Cortex of kidney (tissue), 1 donor: ENCODE measurements at places on chromosomes 7 and 10.

GRCh38 chr7:18320971-18321567 is 174.5 kb upstream of the HDAC9 start:
- DNase-seq, result no peak

DNA sequence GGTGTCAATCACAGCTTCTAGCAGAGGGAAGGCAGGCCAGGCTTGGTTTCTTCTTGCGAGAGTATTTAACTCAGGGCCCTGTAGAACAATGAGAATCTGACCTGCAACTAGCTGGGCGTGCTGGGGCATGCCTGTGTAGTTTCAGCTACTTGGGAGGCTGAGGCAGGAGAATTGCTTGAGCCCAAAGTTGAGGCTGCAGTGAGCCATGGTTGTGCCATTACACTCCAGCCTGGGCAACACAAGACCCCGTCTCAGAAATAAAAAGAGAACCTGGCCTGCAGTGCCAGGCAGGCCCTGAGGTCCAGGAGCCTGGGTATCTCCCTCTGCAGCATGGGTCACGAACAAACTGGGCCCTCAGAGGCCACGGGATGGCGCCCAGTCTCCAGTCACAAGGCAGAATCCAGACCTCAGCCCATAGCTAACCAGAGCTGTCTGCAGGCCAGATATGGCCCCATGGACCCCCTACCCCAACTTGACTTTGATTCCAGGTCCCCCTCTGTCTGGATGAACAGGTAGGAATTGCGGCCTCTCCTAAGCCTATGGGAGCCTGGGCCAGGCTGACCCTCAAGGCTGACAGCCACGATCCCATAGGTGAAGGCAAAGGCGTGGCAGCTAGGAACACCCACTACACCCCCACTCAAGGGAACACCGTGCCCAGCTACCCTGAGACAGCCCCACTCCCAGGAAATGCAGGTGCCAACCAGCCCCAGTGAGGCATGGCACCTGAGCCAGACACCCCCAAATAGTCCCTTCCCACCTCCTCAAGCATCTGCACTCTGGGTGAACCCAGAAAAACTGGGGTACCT is 102.7 kb upstream of the TNRC18 start:
- no peak for DNase-seq

GRCh38 chr7:139915268-139915863 is 86.3 kb downstream of the TBXAS1 start:
- no peak for DNase-seq

DNA sequence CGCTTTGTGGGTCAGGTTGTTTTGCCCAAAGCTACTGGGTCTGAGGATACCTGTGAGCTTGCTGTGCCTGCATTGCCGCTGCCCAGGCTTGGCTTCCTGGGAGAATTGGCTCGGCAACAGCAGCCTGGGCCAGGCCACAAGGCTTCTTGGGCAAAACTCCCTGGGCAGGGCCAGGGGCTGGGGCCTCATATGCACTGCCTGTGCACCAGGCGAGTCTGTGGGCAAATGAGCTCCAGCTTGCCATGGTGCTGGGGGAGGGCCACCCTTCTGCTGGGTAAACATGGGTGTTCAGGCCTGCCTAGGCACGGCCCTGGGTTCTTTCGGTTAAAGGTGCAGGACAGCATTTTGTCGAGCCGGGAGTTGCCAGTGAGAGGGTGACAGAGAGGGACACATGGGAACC is 19.4 kb downstream of the ZMIZ1 start:
- no peak for DNase-seq

DNA sequence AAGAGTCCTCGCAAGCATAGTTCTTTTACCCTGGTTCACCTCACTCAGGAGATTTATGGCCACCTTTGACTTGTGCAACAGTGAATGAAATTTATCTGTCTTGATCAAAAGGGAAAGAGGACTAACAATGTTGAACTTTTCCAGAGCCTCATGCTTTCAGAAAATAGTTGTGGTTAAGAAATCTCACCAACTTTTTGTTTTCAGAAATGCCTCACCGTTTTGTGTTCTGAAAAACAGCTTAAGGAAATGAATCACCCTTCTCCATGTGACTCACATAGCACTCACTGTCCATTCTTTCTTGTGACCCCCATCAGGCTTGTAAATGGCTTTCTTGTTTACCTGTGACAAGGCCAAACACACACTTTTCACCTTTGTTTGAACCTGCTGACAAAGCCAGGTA is 148.6 kb upstream of the FAM3C start:
- DNase-seq, result no peak

DNA sequence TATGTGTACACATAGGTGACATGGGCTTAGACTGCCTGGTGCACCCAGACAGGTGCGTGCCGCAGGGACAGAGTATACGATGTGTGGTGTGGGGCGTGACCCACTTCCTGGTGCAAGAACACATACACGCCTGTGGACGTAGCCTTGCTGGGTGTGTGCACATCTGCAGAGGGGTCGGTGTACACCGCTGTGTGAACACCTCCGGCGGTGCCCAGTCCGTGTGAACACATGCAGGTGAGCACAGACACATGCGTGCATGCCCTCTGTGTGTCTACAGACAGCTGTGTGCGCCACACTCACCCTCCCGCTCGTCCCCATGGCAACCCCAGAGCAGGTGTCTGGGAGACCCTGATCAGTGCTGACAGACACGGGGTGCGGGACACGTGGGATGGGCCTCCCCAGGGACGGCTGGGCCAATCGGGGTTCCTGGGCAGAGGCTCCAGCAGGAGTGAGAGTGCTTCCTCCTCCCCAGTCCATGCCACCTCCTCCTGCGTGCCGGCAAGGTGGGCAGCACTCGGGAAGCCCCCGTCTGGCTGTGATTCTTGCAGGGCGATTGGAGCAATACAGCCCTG is 23.4 kb downstream of the ELFN1 start:
- DNase-seq, result no peak

- no peak for DNase-seq
Observed at GRCh38 chr10:93190372-93190771, 116.7 kb downstream of the CYP26A1 start.

GRCh38 chr10:96768136-96768535 is 47.8 kb upstream of the PIK3AP1 start:
- no peak for DNase-seq

GRCh38 chr10:133388973-133389818 is 4.8 kb upstream of the MTG1 start:
- DNase-seq, result no peak

GRCh38 chr10:26829810-26830515 is 30.8 kb downstream of the ABI1 start:
- DNase-seq, result no peak

DNA sequence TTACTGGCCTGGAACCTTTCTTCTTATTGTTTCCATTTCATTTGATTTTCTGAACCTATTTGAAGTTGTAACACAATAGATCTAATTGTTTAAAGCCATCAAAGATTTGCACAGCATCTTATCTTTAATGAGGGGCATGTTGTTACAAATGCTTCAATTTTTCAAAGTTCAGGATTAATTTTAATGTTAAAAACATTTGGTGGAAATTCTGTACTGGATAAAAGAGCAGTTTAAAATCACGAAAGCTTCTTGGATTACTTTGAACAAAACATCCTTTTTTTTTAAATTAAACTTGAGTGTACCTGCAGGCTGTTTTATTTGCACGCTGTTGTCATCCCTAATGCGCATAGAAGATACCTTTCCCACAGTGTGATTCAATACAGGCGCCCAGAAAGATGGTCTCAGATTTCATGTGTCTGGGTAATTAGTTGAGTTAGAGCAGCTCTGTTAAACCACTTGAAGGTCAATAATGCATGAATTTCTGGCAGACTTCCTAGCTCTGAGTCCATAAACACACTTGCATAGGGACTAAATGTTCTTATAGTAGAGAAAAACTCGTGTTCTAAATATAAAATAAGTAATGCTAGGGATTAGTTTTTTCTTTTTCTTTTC is 29.3 kb upstream of the DDX50 start:
- DNase-seq, result no peak

DNA sequence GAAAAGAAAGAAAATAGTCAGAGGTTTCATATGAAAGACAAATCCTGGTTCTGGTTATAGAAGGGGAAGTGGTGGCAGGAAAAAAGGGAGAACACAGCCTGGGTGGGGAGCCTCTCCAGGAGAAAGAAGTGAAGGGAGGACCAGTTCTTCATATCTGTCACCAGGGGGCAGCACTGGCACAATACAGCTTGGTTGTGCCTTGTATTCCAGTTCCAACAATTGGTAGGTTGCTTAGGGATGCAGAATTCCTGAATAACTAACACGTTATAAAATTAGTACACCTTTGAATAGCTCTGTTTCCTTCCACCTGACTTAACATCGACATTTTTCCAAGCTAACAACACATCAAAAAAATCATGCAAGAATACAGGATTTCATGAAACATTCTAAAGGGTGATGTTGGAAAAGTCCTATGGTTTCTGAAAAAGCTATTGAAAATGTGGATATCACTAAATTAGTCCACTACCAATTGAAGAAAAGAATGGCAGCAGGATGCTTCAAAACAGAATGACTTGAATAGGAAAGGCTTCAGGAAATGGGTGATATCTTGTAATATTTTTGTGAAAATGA is 52.9 kb downstream of the CYP26A1 start:
- DNase-seq, result no peak

- no peak for DNase-seq
Observed at GRCh38 chr10:35050568-35050967, 39.6 kb downstream of the CUL2 start.

- DNase-seq, result no peak
Observed at GRCh38 chr7:16062269-16062668, 359.1 kb downstream of the CRPPA start.

DNA sequence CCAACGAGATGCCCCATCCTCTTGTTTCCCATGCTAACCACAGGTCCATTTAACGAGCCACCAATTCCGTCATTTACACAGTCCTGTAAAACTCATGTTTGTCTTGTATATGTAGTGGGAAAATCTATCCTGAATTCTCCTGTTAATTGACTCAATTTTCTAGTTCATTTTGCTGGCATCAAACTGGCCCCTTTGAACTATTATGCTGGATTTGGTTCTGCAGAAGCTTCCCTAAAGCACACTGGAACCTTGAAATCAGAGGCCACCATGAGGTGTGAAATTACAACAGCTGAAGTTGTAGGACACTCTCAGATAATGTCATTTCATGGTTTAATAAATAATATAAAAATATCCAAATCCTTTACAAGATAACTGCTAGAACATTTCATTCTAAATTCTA is 129.8 kb upstream of the AKR1E2 start:
- no peak for DNase-seq

GRCh38 chr10:43842496-43842895 is 193.8 kb upstream of the ZNF32 start:
- DNase-seq, result no peak

DNA sequence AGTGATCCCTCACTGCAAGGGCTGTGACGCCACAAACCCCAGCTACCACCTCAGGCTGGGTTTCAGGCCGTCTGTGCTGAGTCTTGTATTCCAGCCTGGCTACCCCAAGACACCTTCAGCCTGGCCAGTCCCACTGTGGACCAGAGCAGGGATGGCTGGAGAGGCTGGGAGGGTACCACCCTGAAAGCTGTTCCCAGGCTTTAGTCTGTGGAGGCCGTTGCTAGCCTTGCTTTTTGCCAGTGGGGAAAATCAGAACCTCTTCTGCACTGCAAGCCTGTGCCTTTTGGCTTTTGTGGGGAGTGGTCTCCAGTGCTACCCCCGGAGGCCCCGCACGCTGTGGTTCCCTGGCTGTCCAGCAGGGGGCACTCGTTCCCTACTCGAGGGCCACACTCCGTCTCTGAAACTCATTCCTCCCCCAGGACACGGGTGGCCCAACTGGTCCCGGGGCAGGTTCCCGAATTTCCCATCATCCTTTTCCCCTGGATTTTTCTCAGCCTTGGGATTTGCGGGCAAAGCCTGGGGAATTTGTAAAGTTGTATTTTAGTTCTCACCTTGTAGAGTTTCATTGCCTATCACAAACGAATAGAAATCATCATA is 128.4 kb upstream of the BTBD16 start:
- no peak for DNase-seq

GRCh38 chr10:14673189-14673861 is 101.4 kb downstream of the FAM107B start:
- DNase-seq, result no peak

- no peak for DNase-seq
Observed at GRCh38 chr10:86956848-86957448, 467 bp downstream of the MMRN2 start.

DNA sequence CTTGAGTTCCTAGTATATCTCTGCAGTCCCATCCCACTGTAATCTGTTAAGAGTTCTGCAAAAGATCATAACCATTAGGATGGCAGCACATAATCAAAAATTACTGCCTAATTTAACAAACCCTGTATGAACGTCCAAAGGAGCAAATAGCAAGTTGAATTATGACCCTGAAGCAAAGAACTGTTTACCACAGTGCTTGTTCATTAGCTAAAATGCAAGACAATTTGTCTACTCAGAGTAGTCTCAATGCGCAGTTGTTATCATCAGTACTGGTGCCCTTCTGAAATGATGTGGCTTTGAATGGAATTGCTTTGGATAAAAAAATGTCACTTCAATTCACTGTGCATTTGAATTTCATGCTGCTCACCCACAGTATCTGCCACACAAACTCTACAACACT is 817.0 kb downstream of the SORCS1 start:
- no peak for DNase-seq

DNA sequence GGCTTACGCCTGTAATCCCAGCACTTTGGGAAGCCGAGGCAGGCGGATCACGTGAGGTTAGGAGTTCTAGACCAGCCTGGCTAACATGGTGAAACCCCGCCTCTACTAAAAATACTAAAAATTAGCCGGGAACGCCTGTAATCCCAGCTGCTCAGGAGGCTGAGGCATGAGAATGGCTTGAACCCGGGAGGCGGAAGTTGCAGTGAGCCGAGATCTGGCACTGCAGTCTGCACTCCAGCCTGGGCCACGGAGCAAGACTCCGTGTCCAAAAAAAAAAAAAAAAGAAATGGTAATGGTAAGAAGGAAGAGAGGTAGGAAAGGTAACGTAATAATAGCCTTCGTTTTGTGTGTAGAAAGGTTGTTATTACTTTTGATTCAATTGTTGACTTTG is 1.2 kb downstream of the HSPA14 start:
- DNase-seq, result no peak

GRCh38 chr7:139702811-139703486 is 74.8 kb downstream of the HIPK2 start:
- DNase-seq, result no peak

GRCh38 chr7:12888717-12889116 is 201.3 kb downstream of the ARL4A start:
- no peak for DNase-seq

DNA sequence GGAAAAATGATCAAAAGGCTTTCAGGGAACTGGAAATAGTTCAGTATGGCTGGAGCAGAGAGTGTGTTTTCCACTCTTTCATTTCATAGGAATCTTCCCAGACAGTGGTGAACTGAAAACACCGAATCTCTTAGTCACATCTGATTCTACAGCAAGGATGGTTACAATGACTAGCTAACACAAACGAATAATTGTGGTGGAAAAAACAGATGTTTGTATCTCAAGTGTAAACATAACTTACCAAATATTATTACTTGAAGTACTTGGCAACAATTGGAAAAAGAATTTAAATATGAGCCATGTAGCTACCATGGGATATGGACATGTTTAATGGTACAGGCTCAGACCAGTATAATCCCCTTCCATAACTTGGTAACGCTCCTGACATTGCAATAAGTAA is 21.1 kb upstream of the BPGM start:
- no peak for DNase-seq
